NCI-H524 (cell line): ENCODE measurements at places on chromosomes 16 and 17.

DNA sequence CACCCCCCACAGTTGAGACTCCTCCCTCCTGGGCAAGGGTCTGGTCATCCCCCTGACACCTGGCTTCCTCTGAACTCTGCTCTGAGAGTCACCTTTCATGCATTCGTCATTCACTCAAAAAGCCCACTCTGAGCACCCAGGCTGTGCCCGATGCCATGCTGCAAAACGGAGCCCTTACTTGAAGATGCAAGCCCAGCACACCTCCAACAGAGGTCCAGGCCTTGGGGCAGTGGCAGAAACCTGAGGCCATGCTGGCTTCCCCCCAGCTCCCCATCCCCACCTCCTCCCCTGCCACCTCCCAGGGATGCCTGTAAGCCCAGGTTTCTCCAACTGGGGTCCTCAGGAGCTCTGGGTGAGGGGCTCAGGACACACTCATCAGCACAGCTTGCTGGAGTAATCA is 67.7 kb upstream of the TNRC6C start:
- DNase-seq: no peak

DNA sequence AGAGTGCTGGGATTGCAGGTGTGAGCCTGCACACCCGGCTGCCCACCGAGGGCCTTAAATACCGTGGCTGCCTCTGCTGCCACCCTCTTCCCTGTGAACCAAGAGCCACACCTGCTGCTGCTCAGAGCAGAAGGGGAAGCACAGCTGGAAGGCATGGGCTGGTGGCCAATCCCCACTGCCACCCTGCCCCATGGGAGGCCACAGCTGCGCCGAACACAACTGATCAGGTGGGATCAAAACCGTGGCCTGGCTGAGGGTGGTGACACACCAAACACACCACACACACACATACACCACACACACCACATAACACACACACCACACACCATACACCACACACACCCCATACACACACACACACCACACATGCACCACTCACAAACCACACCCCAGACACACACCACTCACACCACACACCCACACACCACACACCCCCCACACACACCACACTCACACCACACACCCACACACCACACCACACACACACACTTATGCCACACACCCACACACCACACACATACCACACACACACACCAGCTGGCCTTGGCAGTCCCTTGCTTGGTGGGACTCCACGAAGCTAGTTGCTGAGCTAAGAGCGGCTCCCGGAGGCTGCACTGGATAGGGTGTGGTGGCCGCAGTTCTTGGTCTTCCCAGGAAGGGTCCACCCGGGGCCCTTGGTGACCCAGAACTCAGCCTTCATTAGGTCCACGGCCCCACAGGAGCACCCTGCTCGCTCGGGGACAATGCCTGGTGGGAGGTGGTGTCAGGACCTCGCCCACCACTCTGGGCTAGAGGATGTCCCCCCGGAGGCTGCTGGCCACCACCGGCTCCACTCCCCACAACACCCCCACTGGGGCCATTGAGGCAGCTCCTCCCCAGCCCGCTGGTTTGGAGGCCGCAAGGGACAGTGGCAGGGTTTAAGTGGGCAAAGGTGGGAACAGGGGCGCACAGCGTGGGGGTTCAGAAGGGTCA is 14.9 kb downstream of the CEP131 start:
- peak; percentile 56 for DNase-seq

GRCh38 chr16:4414187-4414917 is 2.0 kb downstream of the CORO7 start:
- DNase-seq: no peak

DNA sequence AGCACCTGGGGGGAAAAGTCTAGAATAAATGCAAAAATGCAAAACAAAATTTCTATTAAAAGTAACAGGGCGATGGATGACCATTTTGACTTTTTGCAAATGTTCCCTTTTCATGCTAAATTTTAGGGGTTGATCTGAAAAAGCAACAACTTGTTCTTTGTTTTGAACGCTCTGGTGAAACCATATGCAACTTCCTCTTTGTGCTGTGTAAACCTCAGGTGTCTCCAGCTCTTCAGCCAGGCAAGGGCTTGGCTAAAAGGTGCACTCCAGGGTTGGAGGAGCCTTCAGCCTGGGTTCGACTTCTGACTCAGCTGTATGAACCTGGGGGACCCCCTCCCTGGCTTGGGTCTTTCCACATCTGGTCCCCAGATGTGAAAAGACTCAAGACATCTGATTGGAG is 9.5 kb downstream of the IRF8 start:
- no peak for DNase-seq

- DNase-seq: no peak
Measured at GRCh38 chr16:81928975-81929374, 82.3 kb downstream of the SDR42E1 start.

DNA sequence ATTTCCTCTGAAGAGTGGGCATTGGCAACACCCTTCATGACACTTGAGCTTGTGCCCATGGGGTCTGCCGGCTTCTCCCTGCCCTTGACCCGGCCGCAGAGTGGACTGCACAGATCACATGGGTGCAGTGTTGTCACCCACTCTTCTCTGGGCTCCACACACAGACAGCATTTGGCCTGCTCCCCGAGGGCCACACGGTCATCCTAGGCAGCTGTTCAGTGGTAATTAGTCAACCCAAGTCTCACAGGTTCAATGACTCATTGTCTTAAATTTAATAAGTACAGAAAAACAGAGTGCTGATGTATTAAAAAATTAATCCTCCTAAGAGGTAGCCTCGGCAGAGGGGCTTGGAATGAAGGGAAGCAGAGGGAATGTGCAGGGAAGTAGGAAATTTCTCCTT is 204.8 kb downstream of the MSI2 start:
- peak; percentile 96 for DNase-seq
